Stimulated activated CD8-positive, alpha-beta memory T cell treated with anti-CD3 and anti-CD28 coated beads, Interleukin-15, amount 100 ng/mL, for 48 hours (primary cell): ENCODE measurements at places on chromosomes 7 and 10.

GRCh38 chr7:29921404-29922010 is 68.1 kb downstream of the SCRN1 start:
- DNase-seq = peak; percentile 15

- no peak for DNase-seq
These were observed 263.7 kb downstream of the GLI3 start for GRCh38 chr7:41973202-41973730.

GRCh38 chr7:69599286-69599954 is 1.1 kb downstream of the AUTS2 start:
- no peak for DNase-seq

- DNase-seq = no peak
These were observed 246.9 kb downstream of the PTEN start for GRCh38 chr10:88110355-88110754.

- DNase-seq = no peak
These were observed 68.9 kb downstream of the PHTF2 start for GRCh38 chr7:77867537-77867865.

- no peak for DNase-seq
These were observed 71.0 kb upstream of the ADAM12 start for GRCh38 chr10:126459032-126459831.

GRCh38 chr7:158541346-158542010 is 46.1 kb downstream of the PTPRN2 start:
- DNase-seq = no peak

- DNase-seq = no peak
These were observed 181.6 kb downstream of the NPSR1 start for GRCh38 chr7:34839645-34840044.

DNA sequence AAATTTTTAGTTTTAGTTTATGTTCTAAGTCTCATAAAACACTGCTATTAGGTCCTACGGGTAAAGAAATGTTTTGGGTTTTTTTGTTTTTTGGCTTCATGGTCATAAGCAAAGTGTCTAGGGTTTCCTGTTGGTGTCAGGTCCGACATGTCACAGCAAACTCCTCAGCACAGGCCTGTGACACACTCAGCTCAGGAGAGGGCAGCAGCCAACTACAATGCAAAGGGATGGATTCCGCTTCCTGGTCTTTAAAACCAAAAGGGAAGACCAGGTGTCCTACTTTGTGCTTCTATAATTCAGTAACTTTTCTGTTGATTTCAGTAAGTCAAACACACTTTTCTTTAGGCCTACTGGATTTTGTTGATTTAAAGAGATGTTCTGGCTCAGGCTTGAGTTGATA is 83.8 kb upstream of the MACROH2A2 start:
- DNase-seq = no peak

DNA sequence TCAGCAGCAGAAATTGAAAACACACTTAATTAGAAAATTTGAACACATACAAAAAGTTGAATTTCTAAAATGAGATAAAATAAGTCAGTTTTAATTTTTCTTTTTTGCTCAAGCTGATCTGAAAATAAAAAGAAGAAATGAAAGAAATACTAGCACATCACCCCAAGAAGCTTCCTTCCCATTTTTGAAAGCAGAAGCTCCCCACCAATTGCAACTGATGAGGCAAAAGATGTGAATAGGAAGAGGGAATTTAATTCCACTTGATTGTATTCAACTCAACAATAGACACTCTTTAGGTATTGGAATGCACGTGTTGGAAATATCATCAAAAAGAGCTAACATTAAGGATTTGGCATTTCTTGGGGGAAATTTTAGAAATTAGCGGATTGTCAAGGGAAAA is 175.8 kb downstream of the TRIL start:
- DNase-seq = no peak

DNA sequence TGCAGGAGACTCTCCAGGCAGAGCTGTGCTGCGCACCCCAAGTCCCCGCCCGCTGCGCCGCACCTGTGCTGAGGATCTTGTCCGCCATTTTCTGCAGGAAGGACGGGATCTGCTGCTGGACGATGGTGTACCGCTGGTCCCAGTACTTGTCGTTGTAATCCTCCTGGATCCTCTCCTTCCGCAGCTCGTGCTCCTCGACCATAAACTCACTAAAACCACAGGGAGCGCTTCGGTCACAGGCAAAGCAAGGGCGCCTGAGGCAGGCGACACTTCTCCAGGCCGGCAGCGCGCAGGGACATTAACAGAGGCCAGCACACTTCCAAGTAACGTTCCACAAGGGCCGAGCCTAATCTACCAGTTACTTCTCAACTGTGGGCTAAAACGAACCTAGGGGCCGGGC is 13.1 kb upstream of the ADAM8 start:
- no peak for DNase-seq

DNA sequence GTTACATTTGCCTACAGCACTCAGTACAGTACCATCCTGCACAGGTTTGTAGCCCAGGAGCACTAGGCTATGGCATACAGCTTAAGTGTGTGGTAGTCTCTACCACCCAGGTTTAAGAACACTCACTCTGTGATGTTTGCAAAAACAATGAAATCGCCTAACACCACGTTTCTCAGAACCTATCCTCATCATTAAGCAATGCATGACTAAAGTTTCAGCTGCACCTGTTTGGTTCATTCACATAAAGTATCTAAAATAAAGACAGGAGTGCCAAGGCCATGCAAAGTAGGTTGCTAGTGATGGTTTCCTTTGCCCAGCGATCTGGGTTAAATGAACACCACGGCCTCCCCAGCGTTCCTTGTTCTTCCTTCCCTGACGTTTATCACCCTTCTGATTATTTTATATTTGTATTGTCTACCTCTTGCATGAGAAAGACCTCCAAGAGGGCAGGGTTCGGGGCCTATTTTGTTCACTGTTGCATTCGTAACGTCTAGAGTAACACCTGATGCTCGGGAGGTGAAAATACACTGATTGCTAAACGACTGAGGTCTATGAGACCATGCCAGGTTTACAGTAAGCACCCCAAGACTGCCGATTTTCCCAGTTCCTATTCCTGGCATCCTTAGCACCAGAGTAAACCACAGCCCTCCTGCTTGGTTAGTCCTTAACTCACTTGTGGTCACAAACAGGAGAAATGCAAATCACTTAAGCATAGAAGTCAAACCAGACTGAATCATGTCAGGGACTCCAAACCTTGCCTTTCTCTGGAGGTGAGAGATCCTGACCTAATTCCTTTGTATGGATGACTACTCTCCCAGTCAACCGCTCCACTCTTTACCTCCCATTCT is 204.1 kb upstream of the NFE2L3 start:
- DNase-seq = no peak

DNA sequence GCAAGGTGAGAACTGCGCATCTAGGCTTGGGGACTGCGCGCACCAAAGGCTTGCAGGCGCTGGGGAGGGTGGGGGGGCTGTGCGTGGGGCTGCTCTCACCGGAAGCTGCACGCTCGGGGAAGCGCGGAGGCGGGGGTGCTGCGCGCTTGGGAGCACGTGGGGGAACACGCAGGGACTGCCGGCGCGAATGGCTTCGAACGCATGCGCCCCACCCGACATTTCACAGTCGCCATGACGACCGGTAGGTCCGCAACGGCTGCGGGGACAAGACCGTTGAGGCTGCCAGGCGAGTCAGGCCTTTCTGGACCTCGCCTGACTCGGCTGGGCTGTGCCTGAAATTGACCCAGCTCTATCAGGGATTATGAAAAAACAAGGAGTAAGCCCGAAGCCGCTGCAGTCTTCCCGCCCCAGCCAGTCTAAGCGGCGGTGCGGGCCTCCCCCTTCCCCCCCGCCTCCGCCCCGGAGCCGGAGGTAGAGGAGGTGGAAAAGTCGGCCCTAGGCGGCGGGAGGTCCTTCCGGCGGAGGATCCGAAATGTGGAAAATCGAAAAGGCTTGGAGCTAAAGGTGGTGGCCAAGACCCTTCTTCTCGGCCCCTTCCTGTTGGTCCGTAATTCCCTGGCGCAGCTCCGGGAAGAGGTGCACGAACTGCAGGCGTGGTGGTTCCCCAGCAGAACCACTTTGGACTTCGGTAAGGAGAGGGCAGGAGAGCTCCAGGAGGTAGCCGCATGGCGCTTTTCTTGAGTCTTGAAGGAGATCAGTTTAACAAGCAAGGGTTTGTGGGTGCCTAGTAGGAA is 34.9 kb upstream of the STEAP1 start:
- DNase-seq = peak; percentile 2

GRCh38 chr7:26937939-26938623 is 73.7 kb upstream of the SKAP2 start:
- no peak for DNase-seq

- DNase-seq = no peak
These were observed 100.6 kb downstream of the ICA1 start for GRCh38 chr7:8161364-8161828.

DNA sequence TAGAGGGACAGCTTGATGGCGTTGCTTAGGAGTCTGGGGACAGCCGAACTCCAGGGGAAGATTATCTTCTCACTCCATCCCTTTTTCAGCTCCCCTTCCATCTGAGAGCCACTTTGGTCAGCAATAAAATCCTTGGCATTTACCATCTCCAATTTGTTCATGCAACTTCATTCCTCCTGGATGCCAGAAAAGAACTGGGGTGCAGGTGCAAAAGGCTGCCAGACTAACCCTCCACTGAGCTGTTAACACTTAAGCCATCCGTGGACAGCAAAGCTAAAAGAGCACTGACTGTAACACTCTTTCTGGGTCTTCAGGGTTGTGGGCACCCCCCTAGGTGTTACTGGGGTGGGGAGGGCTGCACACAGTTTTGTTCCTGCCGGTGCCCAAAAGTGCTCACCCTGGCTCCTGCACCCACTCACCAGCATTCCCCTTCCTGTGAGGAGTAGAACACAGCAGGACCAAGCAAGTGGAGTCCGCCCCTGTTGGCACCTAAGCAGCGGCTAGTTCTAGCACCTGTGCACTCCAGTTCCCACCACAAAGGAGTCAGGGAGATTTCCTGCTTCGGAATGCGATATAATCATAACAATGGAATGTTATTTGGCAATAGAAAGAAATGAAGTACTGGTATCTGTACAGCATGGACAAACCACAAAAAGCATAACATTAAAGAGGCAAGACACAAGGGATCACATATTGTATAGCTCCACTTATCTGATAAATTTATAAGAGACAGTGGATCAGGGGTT is 95.1 kb downstream of the NPY start:
- no peak for DNase-seq

DNA sequence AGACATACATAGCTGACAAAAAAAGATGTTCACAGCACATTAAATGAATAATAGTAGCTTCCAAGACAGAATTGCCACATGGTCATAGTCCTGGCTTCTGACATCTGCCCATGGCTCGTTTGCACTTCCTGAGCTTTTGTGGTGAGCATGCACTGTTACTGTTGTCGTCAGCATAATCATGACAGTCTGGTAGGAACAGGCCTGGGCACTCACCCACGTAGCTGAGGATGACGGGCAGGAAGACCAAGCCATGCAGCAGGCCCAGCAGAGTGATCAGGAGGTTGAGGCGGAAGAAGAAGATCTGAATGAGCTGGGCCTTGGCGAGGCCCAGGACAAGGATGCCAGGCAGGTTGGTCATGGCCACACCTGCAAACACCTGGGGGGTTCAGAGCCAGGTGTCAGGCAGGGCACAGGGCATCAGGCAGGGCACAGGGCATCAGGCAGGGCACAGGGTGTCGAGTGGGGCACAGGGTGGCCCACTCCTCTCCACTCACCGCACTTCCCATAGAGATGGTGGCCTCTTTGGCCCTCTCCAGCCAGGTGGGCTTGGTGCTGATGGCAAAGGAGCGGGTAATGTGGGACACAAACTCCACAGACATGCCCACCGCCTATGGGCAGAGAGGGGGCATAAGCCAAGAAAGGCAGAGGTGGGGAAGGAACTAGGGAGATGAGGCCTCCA is 25.3 kb upstream of the NUDCD3 start:
- DNase-seq = no peak

- no peak for DNase-seq
These were observed 26.4 kb downstream of the PARP12 start for GRCh38 chr7:140036224-140036962.

DNA sequence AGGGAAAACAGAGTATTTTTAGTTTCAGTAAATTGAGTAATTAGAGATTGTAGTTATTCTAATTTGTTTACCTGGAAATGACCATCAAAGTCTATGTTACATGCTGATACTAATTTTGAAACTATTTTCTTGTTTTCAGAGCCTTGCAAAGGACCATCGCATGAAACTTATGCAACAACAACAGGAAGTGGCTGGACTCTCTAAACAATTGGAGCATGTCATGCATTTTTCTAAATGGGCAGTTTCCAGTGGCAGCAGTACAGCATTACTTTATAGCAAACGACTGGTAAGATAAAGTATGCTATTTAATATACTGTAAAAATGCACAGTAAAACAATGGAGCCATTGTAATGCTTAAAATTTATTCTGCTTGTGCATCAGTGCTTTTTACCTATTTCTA is 78.5 kb downstream of the TRIM24 start:
- DNase-seq = no peak
